Progenitor cell of endocrine pancreas (in vitro differentiated cells): ENCODE measurements at places on chromosomes 6 and 20.

- no peak for DNase-seq
These were observed 74.9 kb downstream of the IGF2R start for GRCh38 chr6:160043784-160044183.

- DNase-seq: no peak
These were observed 1157.7 kb upstream of the MAP3K7 start for GRCh38 chr6:91744566-91744965.

DNA sequence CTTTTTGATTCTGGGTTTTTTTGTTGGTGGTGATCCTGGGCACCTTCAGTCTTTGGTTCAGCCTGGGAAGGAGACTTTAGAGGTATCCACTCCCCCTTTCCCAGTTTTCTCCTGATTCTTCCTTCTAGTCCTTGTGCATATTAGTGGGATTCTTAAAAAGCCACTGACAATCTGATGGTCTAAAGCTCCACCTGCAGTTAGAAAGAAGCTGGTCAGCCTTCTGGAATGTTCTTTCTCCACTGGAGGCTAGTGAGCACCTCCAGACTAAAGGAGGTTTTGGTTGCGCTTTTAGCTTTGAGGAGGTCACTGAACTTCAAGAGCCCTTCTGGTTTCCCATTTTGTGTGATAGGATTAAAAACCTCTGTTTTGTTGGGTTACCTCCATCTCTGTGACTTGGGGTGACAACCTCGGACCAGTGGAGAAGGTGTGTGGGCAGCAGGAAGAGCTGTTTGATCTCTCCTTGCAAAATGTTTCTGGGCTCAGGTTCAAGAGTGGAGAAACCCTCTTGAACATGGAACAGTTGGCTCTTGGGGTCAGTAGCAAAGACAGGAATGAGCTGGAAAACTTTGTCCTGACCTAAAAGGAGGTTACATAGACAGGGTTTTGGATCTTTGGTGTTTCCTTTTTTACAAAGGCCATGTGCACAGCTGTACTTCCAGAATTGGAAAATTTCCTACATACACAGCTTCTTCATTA, 29.0 kb downstream of the JARID2 start:
- DNase-seq: no peak

GRCh38 chr6:79536585-79536953, 661 bp downstream of the LCA5 start:
- DNase-seq: no peak

DNA sequence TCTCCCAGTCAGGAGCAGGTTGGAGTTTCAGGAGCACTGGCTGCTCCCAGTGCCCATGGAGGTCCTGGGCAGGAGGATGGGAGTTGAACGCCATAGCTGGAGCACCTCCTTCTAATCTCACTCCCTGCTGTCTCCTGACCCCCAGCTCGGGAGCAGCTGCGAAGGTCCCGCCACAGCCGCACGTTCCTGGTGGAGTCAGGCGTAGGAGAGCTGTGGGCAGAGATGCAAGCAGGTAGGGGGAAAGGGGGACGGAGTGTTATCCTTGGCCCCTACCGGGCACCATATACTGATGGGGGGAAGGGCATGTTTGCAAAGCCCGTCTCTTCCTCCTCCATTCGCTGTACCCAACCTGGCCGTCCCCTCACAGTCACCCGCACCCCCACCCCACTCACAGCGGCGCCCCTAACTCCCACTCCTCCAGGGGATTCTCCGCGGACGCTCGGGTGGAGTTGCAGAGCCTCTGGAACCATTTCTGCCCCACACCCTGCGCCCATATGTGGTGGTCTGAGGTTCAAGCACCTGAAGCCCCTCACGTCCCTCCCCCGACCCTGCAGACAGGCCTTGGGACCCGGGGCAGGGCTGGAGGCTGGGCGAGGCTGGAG, 16.7 kb downstream of the HSPA12B start:
- DNase-seq: no peak

GRCh38 chr6:110526726-110527125, 50.3 kb upstream of the SLC22A16 start:
- DNase-seq: no peak

GRCh38 chr6:67676892-67677291, 958.2 kb upstream of the ADGRB3 start:
- DNase-seq: no peak

DNA sequence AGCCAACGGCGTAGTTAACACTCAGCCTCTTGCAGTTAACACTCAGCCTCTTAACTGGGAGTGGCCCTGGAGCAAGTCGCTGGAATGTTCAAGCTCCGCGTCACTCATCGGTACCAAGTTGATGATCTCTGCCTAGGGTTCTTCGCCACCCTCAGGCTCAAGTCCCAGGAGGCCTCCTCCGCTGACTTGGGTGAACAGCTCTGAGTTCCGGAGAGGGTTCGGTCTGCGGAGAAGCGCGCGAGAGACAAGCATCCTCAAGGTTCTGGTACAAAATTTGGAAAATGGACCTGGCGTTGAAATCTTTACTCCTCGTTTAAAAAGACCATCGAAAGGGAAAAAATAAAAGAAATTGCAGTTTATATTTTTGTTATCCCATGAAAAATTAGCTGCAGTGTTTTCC, 876 bp upstream of the DSP start:
- no peak for DNase-seq
